ENCODE measurements at places on chromosomes 6 and 20. TPM values are rescaled to one million over a fixed set of nuclear protein-coding genes. Genes with fewer than 3 reads are reported as not detected.

- peak; percentile 29 for DNase-seq
Measured at GRCh38 chr20:59775687-59776055, 157.8 kb downstream of the SYCP2 start.

DNA sequence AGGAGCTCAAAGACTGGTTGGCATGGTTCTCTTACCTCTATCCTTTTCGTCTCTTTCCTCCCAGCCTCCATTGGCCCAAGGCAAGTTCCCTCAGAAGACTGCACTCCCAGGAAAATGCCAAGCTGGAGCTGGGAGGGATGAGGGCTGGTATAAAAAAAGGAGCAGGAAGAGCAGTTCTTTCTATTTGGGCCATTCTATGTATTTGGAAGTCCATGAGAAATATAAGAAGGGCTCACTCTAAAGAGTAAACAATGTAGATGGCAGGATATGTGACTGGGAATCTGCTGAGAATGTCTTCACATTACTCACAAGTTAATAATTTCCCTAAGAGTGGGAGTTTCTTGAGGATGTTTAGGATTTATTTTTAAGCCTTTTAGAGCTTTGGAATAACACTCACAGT, 36.6 kb upstream of the ADTRP start:
- DNase-seq, result no peak

Gene MICA
- total RNA-seq, result 36.1 TPM

DNA sequence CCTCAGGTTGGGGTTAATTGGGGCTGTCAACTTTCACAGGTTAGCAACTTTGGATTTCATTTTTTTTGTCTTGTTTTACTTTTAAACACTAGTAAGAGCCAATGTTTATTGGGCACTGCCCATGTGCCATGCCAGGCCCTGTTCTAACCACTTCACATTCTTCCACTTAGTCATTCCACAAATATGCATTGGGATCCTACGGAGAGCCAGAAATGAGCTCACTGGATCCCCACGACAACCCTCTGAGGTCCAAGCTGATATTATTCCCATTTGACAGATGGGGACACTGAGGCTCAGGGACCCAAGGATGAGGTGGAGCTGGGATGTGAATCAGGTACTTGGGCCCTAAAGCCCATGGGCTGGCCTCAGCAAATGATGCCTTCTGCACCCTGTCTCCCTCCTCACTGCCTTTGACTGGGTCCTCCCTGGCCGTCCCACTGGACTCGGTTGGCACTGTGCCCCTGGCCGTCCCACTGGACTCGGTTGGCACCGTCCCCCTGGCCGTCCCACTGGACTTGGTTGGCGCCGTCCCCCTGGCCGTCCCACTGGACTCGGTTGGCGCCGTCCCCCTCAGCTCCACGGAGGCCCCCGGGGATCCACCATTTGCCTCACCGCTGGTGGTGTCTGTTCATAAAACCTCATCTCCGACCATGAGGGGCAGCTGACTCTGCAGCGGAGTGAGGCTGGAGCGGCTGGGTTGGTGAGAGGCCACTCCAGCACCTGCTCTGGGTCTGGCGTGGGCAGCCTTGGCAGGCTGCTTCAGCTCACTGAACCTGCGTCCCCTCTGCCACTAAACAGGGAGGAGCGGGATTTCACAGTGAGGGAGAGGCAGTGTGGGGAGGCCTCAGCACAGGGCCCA, 4.8 kb upstream of the PMEPA1 start:
- DNase-seq, result peak; percentile 58

DNA sequence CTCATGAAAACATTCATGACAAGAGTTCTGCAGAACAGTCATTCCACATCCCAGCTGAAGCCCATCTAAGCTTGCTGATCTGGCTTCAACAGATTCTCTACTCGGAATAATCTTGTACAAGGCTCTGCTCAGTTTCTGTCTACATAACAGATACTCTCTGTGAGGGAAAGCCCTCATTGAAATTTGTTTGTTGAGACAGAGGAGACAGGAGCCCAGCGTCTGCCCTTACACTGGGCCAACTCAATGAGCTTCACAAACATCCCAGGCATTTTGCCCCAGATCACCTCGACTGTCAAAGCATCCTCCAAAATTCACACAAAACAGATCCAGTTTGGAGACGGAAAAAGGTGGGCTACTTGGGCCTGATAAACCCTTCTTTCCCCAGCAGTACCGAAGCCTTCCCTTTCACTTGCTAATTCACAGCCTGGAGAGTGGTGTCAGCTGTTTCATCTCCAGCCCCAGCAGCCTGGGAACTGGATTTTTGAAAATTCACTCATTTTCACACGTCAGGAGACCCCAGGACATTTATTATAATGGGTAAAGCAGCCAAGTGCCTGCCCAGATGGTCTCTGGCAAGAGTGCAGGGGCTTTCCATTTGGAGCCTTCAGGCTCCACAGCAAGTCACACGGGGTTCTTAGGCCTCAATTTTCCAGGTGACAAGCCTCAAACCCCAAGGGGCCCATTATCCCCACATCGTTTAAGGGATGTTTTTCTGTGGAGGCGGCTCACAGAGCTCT, 7.3 kb downstream of the CCDC167 start:
- DNase-seq, result no peak

DNA sequence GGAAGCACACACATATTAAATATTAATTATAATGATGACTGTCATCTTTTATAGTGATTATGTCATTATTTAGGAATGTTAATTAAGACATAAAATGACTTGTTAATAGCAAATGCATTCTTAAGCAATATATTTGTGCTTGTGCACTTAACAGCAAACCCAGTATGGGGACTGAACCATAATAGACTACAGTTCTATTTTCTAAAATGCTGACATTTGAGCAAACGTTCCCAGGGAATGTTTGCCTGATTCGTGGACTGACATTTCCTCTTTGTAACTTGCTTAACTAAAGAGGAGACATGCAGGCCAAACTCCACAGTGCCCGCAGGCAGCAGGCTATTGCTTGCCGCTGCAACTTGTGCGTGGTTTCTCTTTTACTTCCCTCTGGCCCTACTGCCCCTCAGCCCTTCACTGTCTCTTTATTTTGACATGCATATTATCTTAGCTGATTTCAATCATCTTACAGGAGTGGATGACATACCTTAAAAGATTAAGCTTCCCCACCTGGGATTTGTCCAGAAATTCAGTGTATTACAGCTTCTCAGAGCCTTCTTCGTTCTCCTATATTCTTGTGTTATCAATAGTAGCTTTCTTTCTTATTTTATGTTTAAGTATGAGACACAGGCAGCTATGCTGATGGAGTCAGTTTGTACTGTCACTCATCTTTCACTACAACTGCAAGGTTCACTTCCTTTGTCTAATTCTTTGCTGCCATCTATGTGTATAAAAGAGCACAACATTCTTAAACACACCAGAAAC, 141.5 kb downstream of the GMDS start:
- DNase-seq, result no peak

DNA sequence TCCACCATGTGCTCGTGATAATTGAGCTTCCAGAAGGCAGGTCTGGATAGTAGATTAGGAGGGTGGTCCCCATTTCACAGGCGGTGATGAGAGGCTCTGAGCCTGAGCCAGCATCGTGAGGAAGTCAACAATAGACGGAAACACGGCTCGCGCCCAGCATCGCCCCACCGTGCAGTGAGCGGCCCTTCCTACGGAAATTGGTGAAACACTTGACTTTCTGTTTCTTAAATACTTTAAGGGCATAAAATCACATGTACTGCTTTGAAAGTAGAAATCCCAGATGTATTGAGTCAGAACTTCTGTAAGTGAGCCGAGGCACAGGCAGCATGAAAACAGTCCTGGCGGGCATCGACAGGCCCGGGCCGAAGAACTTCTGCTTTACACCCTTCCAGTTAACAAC, 4.3 kb upstream of the KIF25 start:
- no peak for DNase-seq

Gene TINAG
- not detected for total RNA-seq

All from SJSA1 (cell line).